ENCODE measurements at places on chromosomes 11 and 22.

DNA sequence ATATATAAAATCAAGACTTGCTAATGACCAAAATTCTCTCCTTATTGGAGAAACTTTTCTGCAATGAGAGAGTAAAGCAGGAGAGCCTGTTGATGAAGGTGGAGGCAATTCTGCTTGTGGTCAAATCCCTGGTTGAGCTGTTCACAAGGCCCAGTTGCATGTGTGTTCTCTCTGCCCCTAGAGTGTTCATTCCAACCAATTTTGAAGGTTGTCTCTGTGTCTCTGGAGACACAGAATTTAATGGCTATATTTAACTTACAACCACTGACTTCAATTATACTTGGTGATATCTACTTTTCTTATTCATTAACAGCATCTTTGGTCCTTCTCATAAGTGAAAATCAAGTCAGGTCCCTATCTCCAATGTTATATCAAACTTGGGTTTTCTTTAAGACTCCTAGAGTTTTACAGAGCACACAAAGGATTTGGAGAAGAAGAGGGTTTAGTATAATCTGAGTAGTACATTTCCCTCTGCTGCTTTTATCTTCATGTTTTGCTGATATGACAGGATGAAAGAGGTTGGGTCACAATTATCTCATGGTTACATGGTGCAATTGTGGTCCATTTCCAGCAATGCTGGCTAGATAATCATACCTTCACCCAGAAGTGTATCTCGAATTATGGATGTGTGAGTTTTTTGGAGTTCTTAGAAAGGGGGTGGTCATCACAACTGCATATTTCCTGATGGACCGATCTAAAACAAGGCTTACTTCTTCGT is 4.0 kb downstream of the OOSP4A start:
- no peak for DNase-seq

- no peak for DNase-seq
Measured at GRCh38 chr22:36456464-36456845, 25.0 kb downstream of the TXN2 start.

DNA sequence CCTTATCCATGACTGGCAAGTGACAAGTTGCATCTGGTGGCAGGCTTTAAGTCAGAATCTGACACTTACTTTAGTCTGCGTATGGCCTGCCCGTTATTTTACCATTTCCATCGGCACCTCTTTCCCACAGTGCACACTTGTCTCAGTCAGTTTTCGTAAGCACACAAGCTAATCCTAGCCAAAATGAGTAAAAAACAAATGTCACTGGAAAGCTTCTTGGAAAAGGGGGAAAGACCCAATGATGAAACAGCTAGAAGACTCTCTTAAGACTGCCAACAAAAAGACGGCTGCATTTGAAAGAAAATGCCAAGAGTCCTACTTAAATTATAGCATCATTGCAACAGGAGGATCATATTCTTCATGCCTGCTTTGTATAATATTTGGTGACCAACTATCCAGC is 457.9 kb upstream of the ISX start:
- DNase-seq = no peak

GRCh38 chr11:32069361-32070058 is 21.4 kb upstream of the RCN1 start:
- no peak for DNase-seq

DNA sequence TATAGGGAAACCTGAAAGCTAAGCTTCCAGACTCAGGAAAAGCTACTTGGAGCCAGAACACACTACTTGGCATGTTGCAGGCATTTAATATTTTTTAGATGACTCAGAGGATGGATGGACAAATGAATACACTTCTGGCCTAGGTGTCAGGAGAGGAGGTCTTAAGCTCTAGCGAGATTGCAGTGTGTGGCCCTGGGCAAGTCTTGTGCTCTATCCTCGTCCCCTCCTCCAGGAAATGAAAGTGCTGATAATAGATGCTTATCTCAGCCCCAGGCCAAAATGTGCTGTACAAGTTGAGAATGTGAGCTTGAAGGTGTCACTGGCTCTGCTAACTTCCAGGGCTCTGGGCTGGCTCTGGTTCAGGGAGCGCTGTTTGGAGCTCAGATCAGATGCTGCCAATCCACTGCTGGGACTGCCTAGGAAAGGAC is 136.3 kb downstream of the PKNOX2 start:
- no peak for DNase-seq

Measured in stimulated activated CD4-positive, alpha-beta T cell treated with anti-CD3 and anti-CD28 coated beads, Interleukin-1b, Interleukin-23, amount 100 ng/mL, for 1 hour (primary cell).